Ovary (tissue), 10 donors: ENCODE measurements at places on chromosomes 4 and X.

GRCh38 chr4:30839583-30840520 is 119.7 kb downstream of the PCDH7 start:
- no peak for DNase-seq

GRCh38 chr4:113012786-113013185 is 36.7 kb upstream of the ANK2 start:
- no peak for DNase-seq

GRCh38 chrX:32533848-32534247 is 677.5 kb downstream of the DMD start:
- no peak for DNase-seq

DNA sequence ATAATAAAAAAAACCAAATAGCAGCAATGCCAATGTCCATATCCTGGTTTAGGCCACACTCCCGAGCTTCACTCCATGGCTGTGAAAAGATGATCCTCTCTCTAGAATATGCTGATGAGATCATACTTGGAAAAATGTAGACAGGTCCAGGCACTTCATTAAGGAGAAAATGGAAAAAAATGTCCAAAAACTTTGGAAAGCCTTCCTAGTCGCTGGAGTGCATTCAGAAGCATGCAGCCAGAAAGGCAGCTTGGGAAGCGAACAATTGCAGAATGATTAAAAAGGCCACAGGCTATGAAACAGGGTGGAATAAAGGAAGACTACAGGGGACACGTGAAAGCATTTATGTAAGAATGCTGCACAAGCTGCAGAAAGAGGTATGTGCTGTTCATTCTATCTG is 165.6 kb upstream of the HCCS start:
- DNase-seq: no peak

- DNase-seq: no peak
These were observed 137.8 kb downstream of the GUCY2F start for GRCh38 chrX:109344101-109344500.

DNA sequence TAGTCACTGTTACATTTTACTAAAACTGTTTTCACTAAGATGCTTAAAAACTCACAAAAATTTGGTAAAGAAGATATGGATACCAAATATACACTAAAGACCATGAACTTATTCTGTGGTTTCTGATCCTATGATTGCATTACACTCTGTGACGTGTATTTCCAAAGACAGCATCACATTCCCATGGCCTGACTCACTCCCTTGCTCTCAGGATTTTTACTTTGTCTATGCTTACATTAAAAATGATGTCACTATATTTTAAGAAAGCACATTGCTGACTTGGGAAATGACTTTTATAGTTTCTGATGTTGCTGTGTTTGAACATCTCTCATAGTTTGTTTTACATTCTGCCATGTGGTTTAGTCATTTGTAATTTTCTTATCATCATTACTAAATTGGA is 327.9 kb upstream of the MAGEB18 start:
- DNase-seq: no peak

- DNase-seq: no peak
These were observed 202.0 kb upstream of the PCDH7 start for GRCh38 chr4:30518211-30518610.

DNA sequence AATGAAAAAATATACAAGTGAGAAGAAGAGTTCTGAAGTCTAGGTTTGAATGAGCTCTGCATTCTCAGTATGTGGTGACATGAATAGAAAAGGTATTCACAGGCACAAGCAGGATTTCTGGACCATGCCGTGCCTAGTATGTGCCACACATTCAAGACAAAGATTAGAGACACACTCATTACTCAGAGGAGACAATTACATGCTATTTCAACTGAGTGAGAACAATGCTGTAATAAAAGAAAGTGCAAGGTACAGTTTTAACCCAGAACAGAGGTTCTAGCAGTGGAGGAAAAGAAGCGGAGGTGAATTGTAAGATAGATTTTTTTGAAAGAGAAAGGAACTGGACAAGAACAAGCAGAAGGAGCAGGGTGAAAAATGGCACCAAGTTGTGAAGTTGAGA is 121.0 kb upstream of the RASGEF1B start:
- no peak for DNase-seq

DNA sequence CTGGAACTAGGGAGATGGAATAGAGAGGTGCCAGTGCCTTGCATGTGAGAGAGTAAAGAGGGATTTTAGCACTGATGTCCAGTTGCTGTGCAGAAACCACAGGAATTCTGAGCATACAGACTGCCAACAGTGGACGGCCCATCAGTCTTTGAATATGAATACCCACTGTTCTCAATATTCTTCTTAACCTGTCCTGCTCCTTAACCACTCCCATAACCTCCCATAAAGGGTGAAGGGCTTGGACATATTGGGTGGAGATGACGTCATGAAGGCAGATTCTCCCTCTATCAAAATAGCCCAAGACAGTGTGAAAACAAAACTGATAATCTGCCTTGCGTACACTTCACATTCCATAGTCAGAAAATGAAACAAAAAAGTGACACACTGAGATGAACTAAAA is 1313.7 kb upstream of the PABPC4L start:
- DNase-seq: no peak

DNA sequence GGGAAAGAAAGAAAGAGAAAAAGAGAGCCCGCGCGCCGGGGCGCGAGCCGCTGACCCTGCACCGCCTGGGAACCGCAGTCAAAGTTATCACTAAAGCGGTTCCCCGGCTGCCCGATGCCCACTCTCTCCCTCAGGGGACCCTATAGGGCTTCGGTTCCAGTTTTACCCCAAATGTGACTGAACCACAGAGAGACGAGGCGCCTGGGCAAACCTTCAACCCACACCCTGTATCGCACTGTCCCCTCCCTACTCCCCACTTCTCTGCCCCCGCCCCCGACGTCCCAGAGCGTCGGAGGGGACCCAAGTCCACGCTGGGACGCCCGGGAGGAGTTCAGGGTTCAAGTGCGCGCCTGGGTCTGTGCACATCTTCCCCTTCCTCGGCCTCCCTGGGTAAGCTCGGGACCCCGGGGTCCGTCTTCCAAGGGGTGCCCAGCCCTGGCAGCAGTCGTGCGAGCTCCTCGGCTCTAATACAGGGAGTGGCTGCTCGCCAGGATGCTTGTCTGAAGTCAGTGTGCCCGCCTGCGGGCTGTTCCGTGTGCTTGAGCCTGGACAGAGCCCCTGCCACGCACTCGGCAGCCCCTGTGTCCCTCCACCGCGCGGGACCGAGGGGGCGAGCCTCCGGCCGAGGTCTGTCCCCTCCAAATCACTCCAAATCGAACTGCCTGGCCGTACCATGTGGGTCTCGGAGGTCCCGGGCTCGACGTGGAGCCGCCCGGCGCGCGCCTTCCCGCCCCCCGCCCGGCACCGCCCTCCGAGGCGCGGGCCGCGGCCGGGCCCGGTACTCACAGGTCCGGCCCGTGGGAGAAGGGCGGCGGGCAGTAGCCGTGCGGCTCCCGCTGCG is 960 bp downstream of the TRPC3 start:
- DNase-seq: peak; percentile 18

- DNase-seq: no peak
These were observed 101.2 kb downstream of the CBR4 start for GRCh38 chr4:168908851-168909273.

DNA sequence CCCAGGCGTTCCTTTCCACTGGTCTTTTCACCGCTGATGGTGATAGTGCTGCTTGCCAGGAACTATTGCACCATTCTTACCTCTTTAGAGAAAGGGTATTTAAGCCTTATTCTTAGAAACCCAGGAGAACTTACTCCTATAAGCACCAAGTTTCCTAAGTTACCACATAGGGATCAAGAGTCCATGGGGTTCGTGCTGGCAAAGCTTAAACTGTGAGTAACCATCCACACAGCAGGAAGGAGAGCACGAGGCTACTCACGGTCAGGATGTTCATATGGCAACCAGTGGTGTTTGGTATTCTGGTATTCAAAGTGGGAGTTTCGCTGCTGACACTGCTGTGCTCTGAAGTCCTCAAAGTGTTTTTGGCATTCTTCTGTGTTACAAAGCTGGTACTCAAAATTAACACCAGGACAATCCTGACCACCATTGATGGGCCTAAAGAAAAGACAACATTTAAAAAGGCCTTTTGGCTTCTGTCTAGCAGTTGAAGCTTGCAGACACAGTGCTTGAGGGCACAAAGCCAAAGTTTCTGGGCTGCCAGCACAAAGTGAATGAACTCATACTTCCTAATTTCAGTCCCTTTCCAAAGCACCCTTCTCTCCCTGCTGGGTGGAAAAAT is 256.9 kb downstream of the ADAMTS3 start:
- peak; percentile 67 for DNase-seq

GRCh38 chrX:31449965-31450364 is 378.1 kb upstream of the FTHL17 start:
- DNase-seq: no peak

- no peak for DNase-seq
These were observed 109.7 kb downstream of the PDLIM5 start for GRCh38 chr4:94561249-94562024.

DNA sequence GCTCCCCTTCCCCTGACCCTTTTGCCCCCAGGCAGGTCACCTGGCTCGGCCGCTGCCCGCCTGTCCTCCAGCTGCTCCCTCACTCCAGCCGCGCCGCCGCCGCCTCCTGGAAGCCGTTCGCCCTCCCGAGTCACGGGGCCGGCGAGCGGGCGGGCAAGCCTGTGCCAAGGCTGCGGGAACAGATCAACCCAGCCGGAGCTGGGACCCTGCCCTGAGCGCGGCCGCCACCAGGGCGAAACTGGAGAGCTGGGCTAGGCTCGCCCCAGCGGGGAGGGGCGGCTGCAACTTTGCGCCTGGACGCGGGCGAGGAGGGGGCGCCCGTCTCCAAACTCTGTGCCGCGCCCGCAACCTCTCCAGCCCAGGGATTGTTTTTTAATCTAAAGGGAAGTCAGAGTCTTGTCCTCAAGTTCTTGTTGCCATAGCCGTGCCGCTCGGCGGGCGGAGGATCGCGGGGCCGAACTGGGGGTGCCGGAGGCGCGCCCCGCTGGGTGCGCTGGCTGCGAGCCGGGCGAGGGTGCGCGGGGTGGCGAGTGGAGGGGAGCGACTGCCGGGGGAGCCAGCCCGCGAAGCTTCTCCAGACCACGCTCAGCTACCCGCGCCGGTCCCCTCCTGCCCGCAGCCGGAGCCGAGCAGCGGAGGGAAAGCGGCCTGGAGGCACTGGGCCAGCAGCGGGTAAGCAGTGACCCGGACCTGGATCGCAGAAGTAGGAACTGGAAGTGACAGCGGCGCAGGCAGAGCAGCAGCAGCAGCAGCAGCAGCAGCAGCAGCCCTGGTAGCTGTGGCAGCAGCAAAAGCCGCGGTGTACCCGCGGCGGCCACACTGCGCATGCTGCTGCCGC is 13.4 kb downstream of the ARHGEF6 start:
- DNase-seq: peak; percentile 64

DNA sequence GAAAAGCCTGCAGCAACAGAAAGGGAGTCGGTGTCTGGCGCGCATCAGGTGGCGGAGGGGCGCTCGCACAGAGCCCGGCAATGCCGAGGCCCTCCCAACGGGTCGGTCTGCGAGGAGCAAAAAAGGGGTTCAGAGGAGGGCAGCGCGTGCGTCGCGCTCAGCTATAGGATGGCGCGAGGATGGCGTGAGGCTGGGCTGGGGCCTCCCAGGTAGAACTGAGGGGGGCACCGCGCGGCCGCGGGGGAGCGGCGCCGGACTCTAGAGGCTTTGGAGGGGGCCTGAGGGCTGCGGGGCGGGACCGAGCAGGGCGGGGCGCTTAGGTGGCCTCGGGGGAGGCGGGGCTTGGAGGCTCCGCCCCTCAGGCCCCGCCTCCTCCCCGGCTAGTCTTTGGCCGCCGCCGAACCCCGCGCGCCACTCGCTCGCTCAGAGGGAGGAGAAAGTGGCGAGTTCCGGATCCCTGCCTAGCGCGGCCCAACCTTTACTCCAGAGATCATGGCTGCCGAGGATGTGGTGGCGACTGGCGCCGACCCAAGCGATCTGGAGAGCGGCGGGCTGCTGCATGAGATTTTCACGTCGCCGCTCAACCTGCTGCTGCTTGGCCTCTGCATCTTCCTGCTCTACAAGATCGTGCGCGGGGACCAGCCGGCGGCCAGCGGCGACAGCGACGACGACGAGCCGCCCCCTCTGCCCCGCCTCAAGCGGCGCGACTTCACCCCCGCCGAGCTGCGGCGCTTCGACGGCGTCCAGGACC is at the start of gene PGRMC1:
Gene PGRMC1, plus strand, starts transcription at position 414 of the 751 bp plus-strand sequence. Its CDS starts 79 bp downstream, at position 493.
- DNase-seq: peak; percentile 83

GRCh38 chr4:55947254-55947882 is 1.4 kb upstream of the CEP135 start:
- DNase-seq: no peak

DNA sequence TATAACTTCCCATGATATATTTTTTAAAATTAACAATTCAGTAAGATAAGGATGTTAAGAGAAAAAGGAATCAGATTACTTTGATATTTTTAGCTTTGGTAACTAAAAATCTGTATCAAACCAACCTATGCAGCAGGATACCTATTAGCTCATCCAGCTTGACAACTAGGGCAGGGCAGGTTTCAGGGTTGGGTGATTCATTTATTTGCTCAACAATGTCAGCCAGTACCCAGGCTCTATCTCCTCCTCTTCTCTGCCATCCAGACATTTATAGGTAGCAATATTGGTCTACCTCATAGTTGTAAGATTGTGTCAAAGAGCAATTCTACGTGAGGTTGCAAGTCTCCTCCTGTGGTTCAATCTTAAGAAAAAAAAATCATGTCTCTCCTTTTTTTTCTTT is 421.9 kb downstream of the ANKRD50 start:
- DNase-seq: no peak

DNA sequence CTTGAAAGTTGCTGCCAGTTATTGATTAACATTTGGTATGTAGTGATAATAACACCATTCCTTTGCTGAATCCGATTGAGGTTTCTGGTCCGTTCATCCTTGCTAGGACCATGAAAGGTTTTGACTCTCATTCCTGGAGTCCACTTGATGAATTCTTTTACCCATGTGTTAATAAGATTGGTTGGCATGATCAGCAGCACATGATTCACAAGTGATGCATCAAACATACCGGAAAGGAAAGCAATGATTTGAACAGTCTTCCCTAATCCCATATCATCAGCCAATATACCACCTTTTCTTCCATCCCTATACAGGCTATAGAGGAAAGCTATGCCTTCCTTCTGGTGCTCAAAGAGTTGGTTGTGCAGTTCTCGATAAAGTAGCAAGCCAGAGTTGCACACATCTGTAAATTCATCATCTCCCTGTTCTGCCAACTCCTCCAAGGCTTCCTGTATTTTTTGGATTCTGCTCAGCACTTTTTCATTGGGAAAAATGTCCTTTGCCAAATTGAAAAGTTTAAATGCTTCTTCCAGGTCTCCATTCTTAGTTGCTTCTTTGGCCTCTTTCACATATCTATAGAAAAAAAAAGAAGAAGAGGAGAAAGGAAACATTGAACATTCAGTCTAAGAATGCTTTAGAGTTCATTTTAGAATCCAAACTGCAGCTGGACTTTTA is 26.7 kb downstream of the PIN4 start:
- DNase-seq: no peak

DNA sequence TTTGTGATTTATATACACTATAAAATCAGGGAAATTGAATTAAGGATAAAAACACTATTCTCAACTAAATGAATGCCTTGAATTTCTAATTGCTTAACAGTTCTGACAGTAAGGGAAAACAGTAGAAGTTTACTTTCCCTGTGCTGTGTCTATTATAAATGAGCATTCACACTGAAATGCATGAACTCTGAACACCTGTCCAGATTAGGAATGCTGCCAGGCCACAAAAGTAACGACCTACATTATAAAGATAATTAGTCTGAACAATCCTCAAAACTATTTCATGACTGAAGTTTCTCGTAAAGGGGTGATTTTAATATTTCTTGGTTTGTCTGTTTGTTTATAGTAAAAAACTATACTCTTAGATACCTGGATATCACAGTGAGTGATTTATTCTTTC is 2.0 kb downstream of the NDST3 start:
- DNase-seq: no peak
